Naive thymus-derived CD8-positive, alpha-beta T cell (primary cell): ENCODE measurements at places on chromosomes 3 and 15.

DNA sequence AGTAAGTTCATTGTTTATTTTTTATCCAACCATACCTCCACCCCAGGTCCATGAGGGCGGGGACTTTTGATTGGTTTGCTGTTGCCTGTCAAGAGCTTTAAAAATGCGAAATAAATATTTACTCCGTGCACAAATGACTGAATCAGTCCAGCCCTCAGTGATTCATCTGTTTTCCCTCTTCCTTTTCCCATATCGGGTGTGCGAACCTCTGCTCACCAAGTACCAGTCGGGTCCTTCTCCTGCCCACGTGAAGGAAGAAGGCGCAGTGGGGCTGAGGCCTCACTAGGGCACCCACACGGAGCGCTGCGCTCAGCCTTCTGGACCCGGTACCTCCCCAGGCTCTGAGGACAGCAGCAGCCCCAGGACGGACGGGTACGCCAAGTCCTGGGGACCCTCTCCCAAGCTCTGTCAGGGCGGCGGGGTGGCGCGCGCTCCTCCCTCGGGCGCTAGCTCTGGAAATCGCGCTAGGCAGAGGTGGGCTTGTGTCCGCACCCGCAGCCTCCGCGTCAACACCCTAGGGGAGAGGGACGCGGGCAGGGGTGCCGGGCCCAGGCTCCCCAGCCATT, 70.5 kb upstream of the EPHB3 start:
- H3K4me1 ChIP-seq = peaks cover 8% of the 10 kb centered on the region
- H3K36me3 ChIP-seq = peaks cover 2% of the 10 kb centered on the region
- H3K4me3 ChIP-seq = no peak overlapping the region
- no peak overlapping the region for H3K27ac ChIP-seq
- H3K27me3 ChIP-seq = peaks cover 50% of the 10 kb centered on the region
- DNase-seq = no peak

DNA sequence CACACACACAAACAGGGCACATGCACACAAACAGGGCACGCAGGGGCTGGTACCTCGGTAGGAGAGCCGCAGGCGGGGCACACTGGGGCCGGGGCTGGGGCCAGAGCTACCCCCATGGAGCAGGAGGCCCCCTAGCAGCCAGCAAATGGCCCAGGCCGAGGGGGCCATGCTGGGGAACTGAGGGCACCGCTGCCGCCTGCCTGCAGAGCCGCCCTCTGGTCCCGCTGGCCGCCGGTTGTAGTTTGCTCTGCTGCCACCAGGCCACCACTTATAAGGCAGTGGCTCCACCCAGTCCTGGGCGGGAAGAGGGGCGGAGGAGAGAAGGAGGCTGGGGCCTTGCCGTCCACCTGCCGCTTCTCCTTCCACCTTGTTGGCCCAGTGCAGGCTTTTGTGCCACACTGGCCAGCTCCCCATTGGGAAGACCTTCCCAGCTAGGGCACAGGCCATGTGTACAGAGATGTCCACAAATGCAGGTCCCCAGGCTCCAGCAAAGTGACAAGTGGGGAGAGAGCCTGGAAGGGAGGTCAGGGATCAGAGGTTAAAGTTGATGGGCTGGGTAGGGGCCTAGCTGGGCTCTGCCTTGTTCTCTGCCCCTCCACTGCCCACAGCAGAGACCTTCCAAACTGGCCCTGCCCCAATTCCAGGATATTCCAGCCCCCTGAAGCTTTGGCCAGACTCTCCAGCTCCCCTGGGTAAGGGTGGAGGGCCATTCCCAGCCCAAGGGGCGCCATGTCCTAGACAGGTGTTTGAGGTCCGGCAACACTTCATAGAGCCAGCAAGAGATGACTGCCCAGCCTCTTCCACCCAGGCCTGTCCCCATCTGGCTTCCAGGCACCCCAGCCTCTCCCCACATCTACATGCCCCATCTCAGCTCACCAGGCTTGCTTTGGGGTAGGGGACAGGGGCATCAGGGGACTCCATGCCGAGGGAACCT, at the start of gene SEMA3G:
Gene SEMA3G, minus strand, starts transcription at position 244 of the 934 bp plus-strand sequence. Its CDS starts 76 bp downstream, at position 168.
- DNase-seq = peak; percentile 55
- peak within 1 kb of the TSS; percentile 56 for H3K27ac ChIP-seq
- H3K4me1 ChIP-seq = peaks cover 14% of the 10 kb centered on the region
- H3K4me3 ChIP-seq = no peak within 1 kb of the TSS
- H3K27me3 ChIP-seq = no peaks in the 10 kb centered on the region

DNA sequence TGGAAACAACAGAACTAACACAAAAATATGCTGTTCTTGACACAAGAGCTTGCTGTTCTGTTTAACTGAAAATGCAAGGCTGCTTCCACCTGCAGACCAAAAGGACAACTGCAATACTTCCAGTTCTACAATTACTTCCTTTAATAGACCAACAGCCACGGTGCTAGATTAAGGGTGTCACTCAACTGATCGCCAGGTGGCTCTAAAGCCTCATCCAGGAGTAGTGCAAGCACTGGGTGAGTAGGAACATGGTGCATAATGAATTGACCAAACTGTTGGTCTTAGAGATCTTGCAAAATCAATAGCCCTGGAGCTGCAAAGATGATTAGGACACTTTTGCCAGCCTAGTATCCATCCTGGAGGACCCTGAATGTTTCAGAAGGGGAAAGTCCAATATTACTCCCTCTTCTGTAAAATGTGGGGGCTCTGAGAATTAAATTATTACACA, 3.6 kb upstream of the CLDN16 start:
- H3K27ac ChIP-seq = no peak overlapping the region
- H3K27me3 ChIP-seq = peaks cover 9% of the 10 kb centered on the region
- no peak for DNase-seq
- no peak overlapping the region for H3K4me3 ChIP-seq

DNA sequence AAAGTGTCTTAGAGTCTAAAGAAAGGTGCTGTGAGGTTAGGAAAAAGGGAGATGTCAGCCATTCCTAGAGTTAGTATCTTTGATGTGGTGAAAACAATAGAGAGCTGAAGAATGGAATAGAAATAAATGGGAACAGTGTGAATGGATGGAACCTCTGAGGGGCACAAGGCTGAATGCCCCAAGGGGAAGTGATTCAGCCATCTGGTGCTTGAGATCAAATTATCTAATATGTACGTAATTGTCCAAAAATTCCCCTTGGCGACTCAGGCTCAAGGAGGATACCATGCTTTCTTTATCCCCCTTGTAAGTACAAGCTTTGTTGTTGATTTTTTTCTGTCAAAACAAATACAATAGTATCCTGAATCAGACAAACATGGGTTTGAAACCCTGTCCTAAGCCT, 361.6 kb downstream of the LSAMP start:
- no peak overlapping the region for H3K4me3 ChIP-seq
- no peak overlapping the region for H3K27ac ChIP-seq
- no peaks in the 10 kb centered on the region for H3K36me3 ChIP-seq
- no peak for DNase-seq
- no peaks in the 10 kb centered on the region for H3K27me3 ChIP-seq
- no peaks in the 10 kb centered on the region for H3K4me1 ChIP-seq

DNA sequence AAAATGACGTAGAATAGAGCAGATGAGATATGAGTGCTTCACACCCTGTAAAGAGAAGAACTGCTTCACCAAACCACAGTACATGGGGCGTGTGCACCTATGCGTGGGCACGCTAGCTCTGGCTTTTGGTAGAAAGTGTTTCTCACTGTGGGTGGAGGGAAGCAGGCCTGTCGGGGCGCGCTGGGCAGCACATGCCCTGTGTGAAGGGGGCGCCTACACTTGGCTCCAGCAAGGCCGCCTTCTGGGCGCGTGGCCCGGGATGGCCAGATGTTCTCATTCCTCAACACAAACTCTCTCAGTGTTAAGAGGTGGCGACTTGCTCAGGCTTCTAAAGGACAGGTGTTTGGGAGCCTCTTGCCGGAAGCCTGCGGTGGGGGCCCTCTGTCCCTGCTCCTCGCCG, 90.0 kb downstream of the FBLN2 start:
- H3K27me3 ChIP-seq = no peaks in the 10 kb centered on the region
- H3K4me3 ChIP-seq = no peak overlapping the region
- no peak overlapping the region for H3K27ac ChIP-seq
- H3K36me3 ChIP-seq = no peaks in the 10 kb centered on the region

DNA sequence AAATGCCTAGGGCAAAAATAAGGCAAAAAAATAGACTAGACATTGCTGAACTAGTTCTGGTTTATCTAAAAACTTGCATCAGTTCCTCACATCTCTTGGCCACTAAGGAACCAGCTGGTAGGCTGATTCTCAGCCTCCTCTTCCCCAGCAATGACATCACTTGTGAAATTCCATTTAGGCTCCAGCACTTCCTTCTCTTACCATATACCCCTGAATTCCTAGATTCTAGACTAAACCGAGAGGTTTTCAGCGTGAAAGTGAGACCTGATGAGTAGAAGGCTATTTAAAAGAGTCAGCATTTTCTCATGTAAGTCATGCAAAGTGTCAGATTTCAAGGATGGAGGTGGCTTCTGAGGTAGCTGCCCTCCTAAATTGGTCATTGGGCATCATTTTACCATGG, 247.1 kb upstream of the CDIN1 start:
- no peaks in the 10 kb centered on the region for H3K27me3 ChIP-seq
- H3K4me1 ChIP-seq = no peaks in the 10 kb centered on the region
- no peak overlapping the region for H3K27ac ChIP-seq
- H3K36me3 ChIP-seq = no peaks in the 10 kb centered on the region
- no peak for DNase-seq

GRCh38 chr15:100284701-100285100, 57.1 kb downstream of the ADAMTS17 start:
- peaks cover 8% of the 10 kb centered on the region for H3K36me3 ChIP-seq
- H3K4me3 ChIP-seq = no peak overlapping the region
- H3K27me3 ChIP-seq = no peaks in the 10 kb centered on the region
- DNase-seq = no peak

DNA sequence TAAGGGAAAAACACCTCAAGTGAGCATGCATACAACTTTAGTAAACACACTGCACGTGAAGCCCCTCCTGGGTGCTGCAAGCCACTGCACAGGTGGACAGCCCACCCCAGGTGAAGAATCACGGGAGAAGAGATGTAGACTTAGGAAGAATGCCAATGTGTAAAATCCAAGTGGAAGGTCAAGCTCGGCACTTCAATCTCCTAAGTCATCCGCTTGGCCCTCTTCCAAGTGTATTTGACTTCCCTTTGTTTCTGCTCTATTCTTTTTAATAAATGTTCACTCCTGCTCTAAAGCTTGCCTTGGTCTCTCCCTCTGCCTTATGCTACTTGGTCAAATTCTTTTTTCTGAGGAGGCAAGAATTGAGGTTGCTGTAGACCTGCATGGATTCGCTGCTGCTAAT, 316.6 kb downstream of the EDEM1 start:
- DNase-seq = no peak
- peaks cover 14% of the 10 kb centered on the region for H3K27me3 ChIP-seq
- H3K27ac ChIP-seq = peak overlapping the region; percentile 57
- no peaks in the 10 kb centered on the region for H3K4me1 ChIP-seq
- no peaks in the 10 kb centered on the region for H3K36me3 ChIP-seq

- peaks cover 25% of the 10 kb centered on the region for H3K4me1 ChIP-seq
- H3K27me3 ChIP-seq = no peaks in the 10 kb centered on the region
- peak overlapping the region; percentile 7 for H3K4me3 ChIP-seq
- peaks cover 18% of the 10 kb centered on the region for H3K36me3 ChIP-seq
- no peak for DNase-seq
Observed at GRCh38 chr15:94287794-94288246, 56.5 kb downstream of the MCTP2 start.

DNA sequence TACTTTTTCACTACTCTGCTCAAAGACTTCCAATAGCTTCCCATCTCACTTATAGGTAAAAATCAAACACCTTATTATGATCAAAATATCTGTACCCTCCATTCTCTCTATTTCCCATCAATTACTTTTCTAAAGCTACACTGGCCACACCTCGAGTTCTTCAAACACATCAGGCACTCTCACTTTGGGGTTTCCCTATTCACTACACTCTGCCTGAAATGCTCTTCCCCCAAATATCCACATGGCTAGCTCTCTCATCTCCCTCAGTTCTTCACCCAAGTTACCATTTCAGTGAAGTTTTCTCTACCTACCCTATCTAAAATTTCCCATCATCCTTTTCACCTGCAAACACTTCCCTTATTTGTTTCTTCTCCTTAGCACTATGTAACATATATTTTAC, 14.8 kb downstream of the UBE3A start:
- peaks cover 51% of the 10 kb centered on the region for H3K36me3 ChIP-seq
- no peak overlapping the region for H3K4me3 ChIP-seq
- peak overlapping the region; percentile 3 for H3K27ac ChIP-seq
- peaks cover 54% of the 10 kb centered on the region for H3K4me1 ChIP-seq
- DNase-seq = no peak
- H3K27me3 ChIP-seq = no peaks in the 10 kb centered on the region

- no peaks in the 10 kb centered on the region for H3K4me1 ChIP-seq
- no peak overlapping the region for H3K4me3 ChIP-seq
- no peaks in the 10 kb centered on the region for H3K36me3 ChIP-seq
Observed at GRCh38 chr3:155356594-155357370, 63.3 kb upstream of the STRIT1 start.

- no peaks in the 10 kb centered on the region for H3K4me1 ChIP-seq
- H3K4me3 ChIP-seq = no peak overlapping the region
- H3K36me3 ChIP-seq = peaks cover 98% of the 10 kb centered on the region
- H3K27me3 ChIP-seq = no peaks in the 10 kb centered on the region
Observed at GRCh38 chr15:25054329-25054728, 99.5 kb downstream of the SNRPN start.

DNA sequence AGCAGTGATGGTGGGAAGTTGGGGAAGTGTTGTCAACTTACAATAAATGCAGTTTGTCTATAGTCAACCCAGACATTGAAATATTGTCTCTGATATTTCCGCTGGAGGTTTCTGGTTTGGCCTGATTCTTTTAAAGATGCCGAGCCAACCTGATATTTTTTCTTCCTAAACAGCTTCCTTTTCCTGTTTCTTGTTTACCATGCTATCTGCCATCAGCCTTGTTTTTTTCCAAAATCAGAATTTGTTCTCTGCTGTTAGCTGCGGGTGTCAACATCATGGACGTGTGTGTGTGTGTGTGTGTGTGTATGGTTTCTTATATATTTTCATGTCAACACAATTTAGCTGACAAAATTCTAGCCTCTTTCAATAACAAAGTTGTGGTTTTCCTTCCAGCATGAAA, 41.2 kb upstream of the XCR1 start:
- H3K27me3 ChIP-seq = no peaks in the 10 kb centered on the region
- no peak for DNase-seq
- peak overlapping the region; percentile 86 for H3K27ac ChIP-seq
- H3K4me3 ChIP-seq = peak overlapping the region; percentile 44

- no peak overlapping the region for H3K4me3 ChIP-seq
- peaks cover 2% of the 10 kb centered on the region for H3K4me1 ChIP-seq
- H3K27me3 ChIP-seq = peaks cover 8% of the 10 kb centered on the region
- DNase-seq = no peak
- no peaks in the 10 kb centered on the region for H3K36me3 ChIP-seq
- no peak overlapping the region for H3K27ac ChIP-seq
Observed at GRCh38 chr15:101540480-101541239, 51.2 kb upstream of the PCSK6 start.

GRCh38 chr3:59131016-59131766, 81.4 kb upstream of the CFAP20DC start:
- no peak for DNase-seq
- H3K27ac ChIP-seq = no peak overlapping the region
- no peaks in the 10 kb centered on the region for H3K36me3 ChIP-seq
- H3K27me3 ChIP-seq = peaks cover 8% of the 10 kb centered on the region
- no peaks in the 10 kb centered on the region for H3K4me1 ChIP-seq

- no peaks in the 10 kb centered on the region for H3K36me3 ChIP-seq
- no peak overlapping the region for H3K4me3 ChIP-seq
- no peak for DNase-seq
- H3K27me3 ChIP-seq = no peaks in the 10 kb centered on the region
- no peak overlapping the region for H3K27ac ChIP-seq
Observed at GRCh38 chr3:62582495-62583172, 209.3 kb upstream of the FEZF2 start.
